ENCODE measurements at places on chromosomes 1 and 21. TPM values are rescaled to one million over a fixed set of nuclear protein-coding genes. Genes with fewer than 3 reads are reported as not detected.

The EIF3I gene
- total RNA-seq: 269 TPM

The FCRLB gene
- total RNA-seq: 0.97 TPM

The C1orf21 gene
- 16.4 TPM for total RNA-seq

The FCRL1 gene
- total RNA-seq: not detected

The MRPS15 gene
- total RNA-seq: 59.9 TPM

The BCAN gene
- not detected for total RNA-seq

The AMPD1 gene
- total RNA-seq: not detected

The SHISA4 gene
- 9.6 TPM for total RNA-seq

The ARTN gene
- total RNA-seq: 0.13 TPM

The SELP gene
- 1.5 TPM for total RNA-seq

The LCE2C gene
- total RNA-seq: not detected
